ENCODE measurements at places on chromosomes 11 and 22. TPM values are rescaled to one million over a fixed set of nuclear protein-coding genes. Genes with fewer than 3 reads are reported as not detected.

The MMP7 gene
- not detected for total RNA-seq

GRCh38 chr11:114073828-114074381 is 14.4 kb downstream of the ZBTB16 start:
- no peak for DNase-seq

The VSIG2 gene
- total RNA-seq, result not detected

GRCh38 chr22:48706934-48707762 is 1120.5 kb downstream of the BRD1 start:
- no peak for DNase-seq

- no peak for DNase-seq
These were observed 3.6 kb upstream of the CSNK1E start for GRCh38 chr22:38320605-38321402.

GRCh38 chr11:102117472-102118113 is 7.3 kb downstream of the YAP1 start:
- DNase-seq, result no peak

DNA sequence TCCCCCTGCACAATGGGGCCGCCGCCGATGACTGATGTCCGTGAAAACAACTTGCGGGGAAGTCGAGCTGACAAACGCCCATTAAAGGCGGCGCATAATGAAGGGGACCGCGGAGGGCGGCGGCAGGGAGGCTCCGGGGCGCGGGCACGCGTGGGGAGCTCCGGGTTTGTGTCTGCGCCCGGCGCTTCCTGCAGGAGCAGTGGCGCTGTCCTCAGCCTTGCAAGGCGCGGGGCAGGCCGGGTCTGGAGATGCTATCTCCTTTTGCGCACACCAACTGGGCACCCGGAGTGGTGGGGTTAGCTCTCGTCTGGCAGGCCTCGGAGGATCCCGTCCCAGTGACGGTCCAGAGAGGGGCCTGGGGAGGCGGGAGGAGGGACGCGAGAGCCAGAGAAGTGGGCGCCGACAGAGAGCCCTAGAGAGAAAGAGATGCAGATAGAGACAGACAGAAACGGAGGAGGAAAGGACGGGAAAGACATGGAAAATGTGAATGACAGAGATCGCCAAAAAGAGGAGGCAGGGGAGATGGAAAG is 390 bp upstream of the FGF3 start:
- no peak for DNase-seq

GRCh38 chr11:30825723-30826122 is 239.6 kb upstream of the MPPED2 start:
- no peak for DNase-seq

- peak; percentile 55 for DNase-seq
These were observed 13.2 kb downstream of the NAA40 start for GRCh38 chr11:63951779-63952536.

The APOA1 gene
- not detected for total RNA-seq

The MMP27 gene
- not detected for total RNA-seq

GRCh38 chr22:18057568-18058209 is 20.1 kb upstream of the PEX26 start:
- DNase-seq, result no peak

DNA sequence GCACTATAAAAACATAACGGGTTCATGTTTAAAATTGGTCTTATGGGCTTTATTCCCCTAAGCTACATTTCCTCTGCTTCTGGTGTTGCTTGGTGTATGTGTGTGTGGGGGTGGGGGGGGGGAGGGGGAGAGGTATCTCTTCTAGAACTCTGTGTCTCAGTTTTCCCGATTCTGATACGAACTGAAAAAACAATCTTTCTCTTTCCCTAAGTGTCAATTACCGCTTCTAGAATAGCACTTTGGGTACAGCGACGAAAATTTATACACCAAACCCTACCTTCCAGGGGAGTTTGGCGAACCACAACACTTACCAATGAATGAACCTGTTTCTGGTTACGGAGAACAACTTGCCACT is 636 bp downstream of the NUP160 start:
- no peak for DNase-seq

- DNase-seq, result no peak
These were observed 100.0 kb downstream of the RPS6KA4 start for GRCh38 chr11:64458997-64459396.

The FXYD6 gene
- total RNA-seq, result 0.46 TPM

The OR2D2 gene
- 0.32 TPM for total RNA-seq

DNA sequence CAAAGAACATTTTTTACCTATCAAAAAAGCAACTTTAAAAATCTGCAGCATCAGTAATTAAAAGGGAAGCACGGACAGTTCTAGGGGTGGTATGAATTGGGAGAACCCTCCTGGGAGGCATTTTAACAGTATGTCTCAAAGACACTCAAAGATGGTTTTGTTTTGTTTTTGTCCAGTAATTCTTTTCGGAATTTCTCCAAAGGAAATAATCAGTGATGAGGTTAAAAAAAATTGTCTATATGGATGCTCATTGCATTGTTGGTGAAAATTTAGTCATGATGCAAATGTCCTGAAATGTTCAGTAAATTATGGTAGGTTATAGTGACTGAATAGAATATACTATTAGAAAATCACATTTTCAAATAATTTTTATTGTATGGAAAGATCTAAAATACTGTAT is 115.1 kb downstream of the ATXN10 start:
- no peak for DNase-seq

The PUS3 gene
- 14.3 TPM for total RNA-seq

DNA sequence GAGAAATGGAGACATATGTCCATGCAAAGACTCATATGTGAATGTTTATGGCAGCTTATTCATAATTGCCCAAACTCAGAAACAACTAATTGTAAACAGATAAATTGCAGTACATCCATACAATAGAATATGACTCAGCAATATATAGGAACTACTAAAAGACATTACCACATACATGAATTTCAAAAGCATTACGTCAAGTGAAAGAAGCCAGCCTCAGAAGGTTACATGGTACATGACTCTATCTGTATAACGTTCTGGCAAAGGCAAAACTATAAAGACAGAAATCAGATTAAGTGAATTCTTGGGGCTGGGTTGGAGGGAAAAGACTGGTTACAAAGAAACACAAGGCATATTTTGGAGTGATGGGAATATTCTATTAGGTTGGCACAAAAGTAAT is 7.2 kb downstream of the KCTD21 start:
- DNase-seq, result no peak

The LUZP2 gene
- total RNA-seq, result not detected

GRCh38 chr11:64609436-64610047 is 18.5 kb downstream of the SLC22A12 start:
- DNase-seq, result no peak

DNA sequence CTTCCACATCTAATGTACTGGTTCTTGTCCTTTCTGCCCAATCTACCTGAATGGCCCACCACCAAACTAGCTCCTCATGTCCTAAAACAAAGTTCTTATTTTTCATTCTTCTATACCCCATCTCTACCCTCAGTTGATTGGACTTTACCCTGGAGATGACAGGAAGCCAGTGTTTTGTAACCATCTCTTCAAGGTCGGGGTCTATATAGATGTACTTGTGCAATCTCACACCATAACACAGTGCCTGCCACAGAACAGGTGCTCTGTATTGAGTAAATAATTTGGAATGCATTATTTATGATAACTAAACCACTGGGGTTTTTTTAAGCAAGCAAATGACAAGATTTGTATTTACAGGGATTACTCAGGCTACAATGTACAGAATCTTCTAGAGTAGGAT is 76.7 kb upstream of the FAM181B start:
- no peak for DNase-seq

DNA sequence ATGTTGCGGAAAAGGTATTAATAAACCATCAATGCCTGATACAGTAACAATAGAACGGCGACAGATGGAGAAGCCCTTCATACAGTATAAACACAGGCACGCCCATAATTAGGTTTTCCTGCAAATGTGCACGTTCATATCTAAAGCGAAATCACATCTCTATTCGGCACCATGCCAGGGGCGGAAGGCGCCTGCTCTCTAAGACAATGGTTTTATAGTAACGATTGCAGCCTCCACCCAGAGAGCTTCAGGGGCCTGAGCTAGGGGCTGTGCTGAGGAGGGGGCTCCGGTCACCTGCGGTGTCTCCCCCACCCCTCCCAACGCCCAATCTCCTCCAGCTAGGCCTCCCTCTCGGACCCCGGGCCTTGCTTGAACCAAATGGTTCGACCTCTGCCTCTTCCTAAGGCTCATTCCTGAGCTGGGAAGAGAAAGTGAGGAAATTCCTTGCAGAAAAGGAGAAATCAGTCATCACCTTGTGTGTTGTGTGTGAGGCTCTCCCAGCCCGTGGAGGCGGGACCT is 9.6 kb downstream of the KRTAP5-5 start:
- no peak for DNase-seq

DNA sequence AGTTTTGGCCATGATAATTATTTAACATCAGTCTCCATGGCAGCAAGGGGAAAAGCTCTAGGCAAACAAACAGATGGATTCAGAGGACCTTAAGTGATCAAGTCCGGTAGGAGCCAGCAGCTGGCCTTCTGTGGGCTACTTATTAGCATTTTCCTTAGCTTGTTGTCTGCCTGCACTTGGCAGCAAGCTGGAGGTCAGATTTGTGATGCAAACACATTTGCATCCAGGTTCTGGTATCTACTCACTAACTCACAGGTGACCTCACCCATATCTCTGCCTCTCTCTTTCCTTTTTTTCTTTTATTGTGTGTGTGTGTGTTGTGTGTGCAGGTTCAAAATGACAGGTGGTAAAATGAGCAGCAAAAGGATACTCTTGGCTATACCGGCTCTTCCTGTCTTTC is 32.3 kb downstream of the ARHGAP42 start:
- no peak for DNase-seq

The BID gene
- total RNA-seq, result 16.8 TPM

DNA sequence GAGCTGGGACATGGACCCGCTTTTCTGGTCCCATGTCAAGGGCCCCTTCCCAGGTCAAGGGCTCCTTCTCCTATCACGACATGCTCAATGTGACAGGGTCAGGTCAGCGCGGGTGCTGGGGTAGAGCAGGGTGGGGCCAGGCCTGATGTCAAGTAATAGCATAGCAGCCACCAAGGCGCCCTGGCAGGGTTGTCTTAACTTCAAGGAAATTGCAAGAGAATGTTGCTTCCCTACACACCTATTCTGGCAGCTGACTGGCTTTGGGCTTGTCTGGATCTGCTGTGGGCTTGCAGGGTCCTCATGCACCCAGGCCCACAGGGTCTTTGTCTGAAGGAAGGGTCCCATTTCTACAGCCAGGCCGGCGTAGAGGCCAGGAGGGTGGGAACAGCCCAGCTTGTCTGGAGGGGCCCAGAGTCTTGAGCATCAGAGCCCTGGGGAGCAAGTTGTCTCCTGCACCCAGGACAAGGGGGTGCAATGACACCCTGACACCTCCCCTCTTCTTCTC is 71.4 kb downstream of the BUD13 start:
- no peak for DNase-seq

The SLC22A12 gene
- total RNA-seq, result not detected

The PATE2 gene
- not detected for total RNA-seq

The DEPDC7 gene
- 2.3 TPM for total RNA-seq

- no peak for DNase-seq
These were observed 17.0 kb downstream of the THY1 start for GRCh38 chr11:119406005-119406404.

The KRTAP5-7 gene
- not detected for total RNA-seq

The POU2AF2 gene
- total RNA-seq, result 0.14 TPM

The SHISA8 gene
- 1.4 TPM for total RNA-seq

The SCN4B gene
- 0.27 TPM for total RNA-seq

GRCh38 chr22:46553189-46553588 is 15.8 kb upstream of the CELSR1 start:
- DNase-seq, result no peak

GRCh38 chr11:47056261-47056915 is 119.8 kb downstream of the CSTPP1 start:
- DNase-seq, result no peak

DNA sequence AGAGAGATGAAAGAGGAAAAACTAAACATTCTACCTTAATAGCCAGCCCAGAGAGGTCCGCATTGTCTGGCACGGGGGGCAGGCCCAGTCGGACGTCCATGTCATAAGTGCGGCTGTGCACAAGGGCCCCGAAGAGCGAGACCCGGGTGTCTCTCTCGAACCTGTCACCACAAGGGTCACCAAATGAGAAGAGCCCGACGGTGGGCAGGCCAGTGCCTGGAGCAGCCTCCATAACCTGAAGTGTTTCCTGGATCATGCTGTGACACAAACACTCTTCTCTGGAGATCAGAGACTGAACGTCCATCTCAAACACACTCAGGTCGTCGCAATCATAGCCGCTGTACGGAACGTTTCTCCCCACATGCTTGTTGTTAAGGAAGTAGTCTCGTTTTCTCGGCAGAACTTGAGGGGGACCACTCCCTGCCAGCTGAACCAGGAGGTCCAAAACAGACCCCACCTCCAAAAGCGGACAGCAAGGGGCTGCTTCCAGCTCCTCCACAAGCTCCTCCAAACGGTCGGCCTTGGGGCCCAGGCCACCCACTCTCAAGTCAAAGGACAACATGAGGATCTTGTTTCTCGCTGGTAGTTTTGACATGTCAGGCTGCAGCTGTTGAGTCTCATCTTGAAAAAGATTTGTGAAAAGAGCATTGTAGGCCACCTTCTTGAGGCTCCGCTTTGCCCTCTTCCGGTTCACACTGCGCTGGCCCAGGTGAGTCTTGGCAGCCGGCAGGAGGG is 971 bp downstream of the TUBGCP6 start:
- no peak for DNase-seq

The OTOG gene
- total RNA-seq, result not detected

GRCh38 chr11:92978271-92979111 is 9.0 kb downstream of the MTNR1B start:
- DNase-seq, result no peak

DNA sequence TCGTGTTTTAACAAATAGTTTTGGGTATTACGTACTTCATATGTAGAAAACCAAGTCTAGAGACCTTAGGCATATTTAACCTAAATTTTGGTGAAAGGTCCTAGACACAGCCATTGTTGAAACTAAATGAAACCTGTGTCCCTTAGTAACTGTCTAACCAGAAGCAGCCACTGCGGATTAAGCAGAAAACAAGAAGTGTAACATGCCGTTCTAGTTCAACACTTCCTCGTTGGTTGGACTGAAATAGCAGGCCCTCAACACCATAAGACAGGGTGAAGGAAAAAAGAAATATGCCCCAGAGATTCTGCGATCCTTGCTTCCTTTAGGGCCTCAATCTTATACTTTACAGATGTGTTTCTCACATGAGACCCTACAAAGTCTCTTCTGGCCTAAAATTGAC is 2.0 kb downstream of the NAA40 start:
- DNase-seq, result no peak

Measured in activated CD4-positive, alpha-beta T cell treated with anti-CD3 and anti-CD28 coated beads for 36 hours (primary cell).